M059J (cell line): ENCODE measurements at places on chromosomes 2 and 18.

- no peak for DNase-seq
Measured at GRCh38 chr2:236674646-236675045, 105.0 kb downstream of the ACKR3 start.

DNA sequence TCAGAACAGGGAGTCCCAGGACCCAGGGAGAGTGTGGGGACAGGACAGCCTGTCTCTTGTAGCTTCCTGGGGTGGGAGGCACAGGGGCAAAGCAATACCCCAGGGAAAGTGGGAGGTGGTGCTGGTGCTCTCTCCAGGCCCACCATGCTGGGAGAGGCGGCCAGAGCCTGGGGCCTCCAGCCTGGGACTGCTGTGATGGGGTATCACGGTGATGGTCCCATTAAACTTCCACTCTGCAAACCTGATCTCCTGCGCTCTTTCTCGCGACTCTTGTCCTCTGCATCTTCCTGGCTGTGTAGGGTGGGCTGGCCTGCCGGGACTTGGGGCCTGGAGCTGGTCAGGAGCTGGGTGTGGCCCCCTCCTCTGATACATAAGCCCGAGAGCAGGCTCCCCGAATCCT lies 8.0 kb upstream of the CAPN10 start:
- DNase-seq = no peak

GRCh38 chr2:174597345-174598047 lies at the start of gene WIPF1:
Gene WIPF1 (minus strand): TSS chr2:174597804. CDS start chr2:174585573, 12,231 bp downstream.
- DNase-seq = peak; percentile 87

GRCh38 chr2:178747767-178748166 lies 59.5 kb downstream of the TTN start:
- DNase-seq = peak; percentile 72

GRCh38 chr2:38824906-38825305 lies 46.9 kb downstream of the GEMIN6 start:
- DNase-seq = no peak

- no peak for DNase-seq
Measured at GRCh38 chr2:234422981-234423431, 73.9 kb downstream of the ARL4C start.

DNA sequence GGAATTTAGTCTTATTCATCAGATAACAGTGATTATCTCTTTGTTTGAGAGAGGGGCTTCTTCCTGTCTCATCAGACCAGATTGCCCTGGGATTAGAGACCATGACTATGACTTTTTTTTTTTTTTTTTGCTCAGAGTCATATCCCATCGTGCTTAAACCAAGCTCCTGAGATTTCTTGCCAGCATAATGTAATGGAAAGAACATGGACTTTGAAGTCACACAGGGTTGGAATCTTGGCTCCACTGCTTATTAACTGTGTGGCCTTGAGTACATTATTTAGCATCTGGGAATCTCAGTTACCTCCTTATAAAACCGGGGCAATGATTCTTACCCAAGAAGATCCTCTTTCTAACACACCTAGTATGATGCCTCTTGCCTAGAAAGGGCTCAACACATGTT lies 268.3 kb downstream of the DYSF start:
- DNase-seq = no peak

DNA sequence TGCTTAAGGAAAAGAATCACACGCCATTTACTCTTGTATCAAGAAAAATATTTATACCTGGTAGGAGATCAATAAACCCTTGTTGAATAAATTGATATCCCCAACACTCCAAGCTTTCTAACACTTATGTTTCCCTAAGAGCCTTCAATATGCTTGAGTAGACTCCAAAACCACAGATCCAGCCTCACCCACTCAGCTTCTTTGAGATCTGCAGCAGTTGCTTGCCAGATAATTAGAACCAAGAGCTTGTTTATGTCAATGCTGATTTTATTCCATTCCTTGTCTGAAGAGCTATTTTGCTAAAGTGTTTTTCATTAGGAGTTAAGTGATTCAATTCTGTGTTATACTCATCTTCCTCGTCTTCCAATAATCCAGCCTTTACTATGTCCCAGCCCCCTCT lies 26.3 kb upstream of the CRIM1 start:
- DNase-seq = peak; percentile 58

DNA sequence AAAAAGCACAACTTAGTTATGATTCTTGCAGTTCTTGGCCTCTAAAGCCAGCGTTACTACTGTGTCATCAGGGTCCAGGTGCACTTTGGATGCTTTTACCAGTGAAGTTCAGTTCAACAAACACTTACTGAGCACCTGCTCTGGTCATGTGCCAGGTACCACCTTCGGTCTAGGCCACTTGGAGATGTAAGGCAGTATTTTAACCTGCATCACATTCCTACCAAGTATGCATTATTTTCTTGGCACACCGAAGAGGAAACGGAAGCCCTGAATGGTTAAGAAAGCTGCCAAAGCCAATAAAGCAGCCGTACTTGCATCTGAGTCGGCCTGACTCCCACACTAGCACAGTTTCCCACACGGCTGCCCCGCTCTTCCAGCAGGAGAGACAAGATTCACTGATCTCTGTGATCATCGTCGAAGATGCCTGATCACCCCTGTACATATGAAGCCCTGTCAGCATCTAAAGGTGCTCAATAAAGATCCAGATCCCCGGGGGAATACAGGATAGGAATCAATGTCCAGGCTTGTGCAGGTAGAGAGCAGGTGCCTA lies 427.1 kb downstream of the EIPR1 start:
- no peak for DNase-seq

DNA sequence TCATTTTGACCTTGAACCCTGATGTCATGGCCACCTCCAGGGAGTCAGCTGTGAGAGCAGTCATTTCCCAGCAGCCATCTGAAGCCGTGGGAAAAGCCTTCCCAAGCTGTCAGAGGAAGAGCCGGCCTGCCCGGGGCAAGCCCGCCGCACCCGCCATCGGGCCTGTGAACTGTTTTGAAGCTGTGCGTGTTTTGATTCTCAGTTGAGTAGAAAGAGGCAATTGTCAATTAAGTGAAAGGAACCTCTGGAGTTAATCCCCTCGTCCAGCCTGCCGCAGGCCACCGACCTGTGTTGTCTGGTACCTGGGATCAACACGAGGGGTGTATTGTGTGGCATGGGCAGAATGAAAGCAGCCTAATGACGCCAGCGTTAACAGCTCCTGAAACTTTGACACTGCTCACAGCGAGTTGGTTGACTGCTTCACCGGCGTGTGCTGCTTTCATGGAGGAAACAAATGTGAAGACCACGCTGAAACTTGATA lies 318.4 kb downstream of the AGAP1 start:
- no peak for DNase-seq

DNA sequence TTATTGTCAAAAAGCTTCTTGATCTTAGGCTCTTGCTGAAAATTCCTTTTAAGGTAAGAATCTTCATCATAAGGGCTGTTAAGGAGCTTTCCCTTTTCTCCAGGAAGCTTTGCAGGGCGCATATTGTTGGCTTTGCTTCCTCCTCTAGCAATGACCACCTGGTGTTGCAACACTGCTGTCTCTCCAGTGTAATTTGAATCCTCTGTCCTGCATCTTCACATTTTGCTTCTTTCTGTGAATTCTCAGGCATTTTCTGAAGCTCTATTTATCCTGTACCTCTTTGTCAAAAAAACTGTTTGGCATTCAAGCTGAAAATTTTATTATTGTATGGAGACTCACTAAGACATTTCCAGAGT lies 533.1 kb upstream of the CHAC2 start:
- no peak for DNase-seq

- no peak for DNase-seq
Measured at GRCh38 chr2:236809716-236810115, 240.1 kb downstream of the ACKR3 start.

DNA sequence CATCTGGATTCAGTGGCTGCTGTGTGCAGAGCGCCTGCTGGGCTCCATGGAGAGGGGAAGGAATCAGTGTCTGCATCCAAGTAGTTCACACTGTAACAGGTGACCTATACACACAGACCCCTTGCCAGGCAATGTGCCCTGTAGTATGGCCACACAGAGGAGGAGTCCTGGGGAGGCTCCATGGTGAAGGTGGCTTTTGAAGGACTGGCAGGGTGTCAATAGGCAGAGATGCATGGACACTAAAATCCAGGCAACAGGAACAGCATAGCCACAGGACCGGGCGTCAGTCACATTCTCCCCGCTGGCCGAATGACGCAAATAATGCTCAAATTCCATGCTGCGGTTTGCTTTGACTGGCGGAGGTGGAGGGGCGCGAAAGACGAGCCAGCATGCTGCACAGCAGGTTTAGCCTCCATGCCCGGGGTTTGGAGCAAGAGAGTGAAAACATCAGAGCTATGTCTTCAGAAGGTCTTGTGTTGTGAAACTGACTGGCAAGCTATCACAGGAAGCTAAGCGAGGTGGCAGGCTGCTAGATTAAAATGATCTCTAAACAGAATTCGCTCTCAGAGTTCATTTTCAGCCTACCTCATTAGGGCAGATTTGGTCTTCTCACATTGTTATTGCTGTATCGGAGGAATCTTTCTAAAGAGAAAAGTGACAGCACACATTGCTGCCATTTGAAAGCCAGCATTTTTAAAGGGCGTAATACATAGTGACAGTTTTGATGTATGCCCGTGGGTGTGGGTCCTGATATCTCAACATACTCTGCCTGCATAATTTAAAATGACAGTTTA lies 1.2 kb upstream of the CHMP1B start:
- peak; percentile 94 for DNase-seq

DNA sequence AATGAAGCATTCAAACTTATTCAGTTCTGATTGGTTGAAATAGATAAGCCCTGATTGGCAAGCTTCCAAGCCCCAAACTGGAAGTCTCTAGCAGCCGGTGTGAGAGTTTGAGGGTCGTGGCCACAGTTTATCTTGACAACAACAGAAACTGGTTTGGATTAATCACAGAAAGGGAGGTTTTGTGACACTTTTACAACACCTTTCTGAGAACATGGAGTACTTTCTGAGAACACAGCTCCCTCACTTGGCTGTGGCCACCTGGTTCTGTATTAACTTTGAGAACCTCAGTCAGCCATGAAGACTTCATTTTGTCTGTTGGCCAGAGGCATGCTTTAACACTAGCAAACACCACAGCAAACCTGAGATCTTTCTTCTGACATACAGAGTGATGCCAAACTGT lies 280.7 kb upstream of the VWC2L start:
- peak; percentile 5 for DNase-seq

DNA sequence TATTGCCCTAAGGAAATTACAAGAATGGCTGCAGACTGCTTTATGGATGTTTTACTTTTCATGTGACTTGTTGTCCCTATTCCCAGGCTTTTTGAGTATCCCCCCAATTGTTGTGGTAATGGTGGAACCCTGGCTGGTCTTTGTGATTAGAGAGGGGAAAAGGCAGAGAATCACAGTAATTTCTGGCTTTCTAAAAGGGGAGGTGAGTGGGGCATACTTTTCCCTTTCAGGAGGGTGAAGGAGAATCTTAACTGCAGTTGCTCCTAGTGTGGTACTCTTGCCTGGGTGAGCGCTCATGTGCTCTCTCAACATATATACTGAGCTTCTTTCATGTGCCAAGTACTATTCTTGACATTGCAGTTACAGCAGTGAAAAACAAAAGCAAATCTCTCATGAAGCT lies 69.3 kb downstream of the ASXL3 start:
- DNase-seq = no peak

DNA sequence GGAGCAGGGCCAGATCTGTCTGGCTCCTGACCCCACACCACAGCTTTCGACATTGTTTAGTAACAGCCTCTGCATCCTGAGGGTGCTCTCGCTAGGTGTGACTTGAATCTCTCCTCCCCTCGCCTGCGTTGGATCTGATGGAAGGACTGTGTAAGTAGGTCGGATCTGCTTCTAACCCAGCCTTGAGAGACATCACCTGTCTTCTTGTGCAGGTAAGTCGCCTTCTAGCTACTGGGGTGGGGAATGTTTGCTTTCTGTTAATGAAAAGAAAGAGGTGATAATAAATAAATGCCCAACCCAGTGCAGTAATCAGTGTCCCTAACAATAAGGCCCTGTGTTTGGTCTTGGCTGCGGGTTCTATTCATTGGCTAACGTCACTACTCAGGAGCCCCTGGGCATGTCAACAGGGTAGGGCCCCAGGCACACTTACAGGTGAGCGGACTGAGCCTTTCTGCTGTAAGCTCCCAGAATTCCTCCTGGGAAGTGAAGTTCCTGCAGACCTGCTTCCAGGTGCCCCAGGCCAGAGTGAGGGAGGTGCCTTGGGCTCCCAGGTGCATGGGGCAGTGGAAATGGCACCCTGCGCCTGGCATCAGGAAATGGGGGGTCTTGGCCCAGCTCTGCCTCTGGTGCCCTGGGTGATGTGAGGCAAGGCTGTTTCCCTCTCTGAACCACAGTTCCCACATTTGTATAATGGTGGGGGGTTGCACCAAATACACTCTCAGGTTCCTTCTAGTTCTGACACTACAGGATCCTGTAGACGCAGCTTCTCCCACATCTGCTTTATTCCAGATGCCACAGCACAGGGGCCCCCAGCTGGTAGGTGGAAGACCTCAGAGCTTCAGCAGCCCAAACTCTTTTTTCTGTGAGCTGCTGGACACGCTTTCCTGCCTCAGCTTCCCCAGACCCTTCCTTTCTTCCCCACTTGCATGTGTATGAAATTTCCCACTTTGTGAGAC lies 11.2 kb upstream of the FOSL2 start:
- no peak for DNase-seq

- DNase-seq = no peak
Measured at GRCh38 chr2:219784178-219784577, 156.7 kb downstream of the SLC4A3 start.

DNA sequence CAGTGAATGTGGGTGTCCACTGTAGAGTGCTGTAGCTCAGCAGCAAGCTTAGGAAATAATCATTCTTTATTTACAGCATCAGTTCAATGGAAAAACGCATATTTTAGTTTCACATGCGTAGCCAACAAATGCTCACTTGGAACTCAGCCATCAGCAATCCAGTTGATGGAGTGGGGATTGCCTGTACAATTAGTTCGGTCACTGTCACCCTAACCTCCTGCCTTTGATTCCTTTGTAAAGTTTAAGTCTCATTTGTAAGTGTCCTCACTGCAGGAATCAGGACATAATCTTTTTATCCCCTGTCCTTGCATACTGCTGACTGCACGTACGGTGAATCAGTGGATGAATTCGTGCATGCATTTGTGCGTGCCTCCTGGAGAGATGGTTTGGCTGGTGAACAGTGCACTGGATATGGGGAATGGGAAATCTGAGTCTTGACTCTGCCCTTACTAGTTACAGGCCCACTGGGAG lies 55.9 kb downstream of the RAB31 start:
- DNase-seq = no peak

DNA sequence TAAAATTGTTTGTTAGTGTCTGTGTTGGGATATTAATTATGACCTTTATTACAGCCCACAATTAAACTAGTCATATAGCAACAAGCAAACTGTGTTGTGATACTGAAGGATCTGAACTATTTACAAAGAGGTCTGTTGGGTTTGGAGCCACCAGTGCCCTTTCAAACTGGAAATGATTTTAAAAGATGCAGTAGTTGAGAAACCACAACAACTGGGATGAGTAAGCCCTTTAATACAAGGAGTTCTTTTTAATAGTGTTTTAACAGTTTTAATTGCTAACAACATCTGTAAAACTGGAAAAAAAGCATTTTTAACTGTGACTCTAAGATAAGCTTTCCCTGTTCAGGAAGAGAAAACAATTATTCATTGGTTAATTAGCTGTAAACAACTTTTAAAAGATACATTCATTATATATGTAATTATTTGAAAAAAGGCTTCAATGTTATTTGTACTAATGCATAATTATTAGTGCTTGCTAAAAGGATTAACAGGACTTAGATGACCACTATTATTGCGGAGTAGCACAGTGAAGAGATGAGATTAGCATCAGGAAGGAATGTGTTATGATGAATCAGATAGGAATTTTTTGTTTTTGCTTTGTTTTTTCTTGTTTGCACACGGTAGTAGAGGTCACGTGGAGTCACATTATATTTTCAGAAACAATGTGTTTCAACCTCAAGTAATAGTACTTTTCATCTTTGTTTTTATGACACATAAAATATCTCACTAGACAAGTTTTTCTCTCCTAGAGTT lies 392.7 kb upstream of the FANCL start:
- peak; percentile 75 for DNase-seq

GRCh38 chr18:32478317-32478716 lies 7.6 kb upstream of the GAREM1 start:
- no peak for DNase-seq
